ENCODE measurements at places on chromosomes 2 and 18.

GRCh38 chr18:2847317-2848246, 776 bp downstream of the EMILIN2 start:
- DNase-seq = peak; percentile 14

- DNase-seq = no peak
Observed at GRCh38 chr2:118112771-118113334, 24.6 kb downstream of the INSIG2 start.

DNA sequence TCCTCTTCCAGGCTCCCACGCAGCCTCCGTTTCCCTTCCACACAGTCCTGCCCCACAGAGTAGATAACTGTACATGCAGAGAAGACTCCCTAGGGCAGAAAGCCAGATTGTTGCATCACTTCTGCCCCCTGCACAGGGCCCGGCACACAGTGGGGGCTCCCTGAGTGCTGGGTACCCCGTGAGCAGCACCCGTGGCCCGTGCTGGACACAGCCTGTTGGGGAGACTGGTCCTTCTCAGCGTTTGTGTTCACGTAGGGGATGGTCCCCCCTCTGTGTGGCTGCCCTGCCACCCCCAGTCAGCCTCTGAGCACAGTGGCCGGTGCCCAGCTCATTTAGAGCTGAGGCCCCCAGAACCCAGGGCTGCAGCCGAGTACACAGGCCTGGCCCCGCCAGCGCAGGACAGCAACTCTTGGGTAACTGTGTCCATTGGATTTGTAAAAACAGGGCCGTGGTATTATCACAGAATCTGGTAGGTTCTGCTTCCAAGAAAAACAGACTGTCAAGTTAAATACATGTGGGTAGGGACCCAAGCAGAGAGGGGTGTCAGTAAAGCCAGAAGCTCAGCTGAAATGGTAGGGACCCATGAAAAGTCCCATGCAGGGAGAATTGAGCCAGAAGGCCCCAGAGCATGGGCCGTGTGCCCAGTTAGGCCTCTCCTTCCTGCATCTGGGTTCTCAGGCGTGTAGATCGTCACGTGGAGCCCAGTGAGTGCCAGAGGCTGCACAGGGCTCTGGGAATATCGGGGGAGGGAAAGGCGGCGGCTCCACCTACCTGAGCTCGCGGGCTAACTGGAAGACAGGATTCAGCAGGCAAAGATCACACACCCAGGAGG, 257.3 kb downstream of the ATAD2B start:
- no peak for DNase-seq

DNA sequence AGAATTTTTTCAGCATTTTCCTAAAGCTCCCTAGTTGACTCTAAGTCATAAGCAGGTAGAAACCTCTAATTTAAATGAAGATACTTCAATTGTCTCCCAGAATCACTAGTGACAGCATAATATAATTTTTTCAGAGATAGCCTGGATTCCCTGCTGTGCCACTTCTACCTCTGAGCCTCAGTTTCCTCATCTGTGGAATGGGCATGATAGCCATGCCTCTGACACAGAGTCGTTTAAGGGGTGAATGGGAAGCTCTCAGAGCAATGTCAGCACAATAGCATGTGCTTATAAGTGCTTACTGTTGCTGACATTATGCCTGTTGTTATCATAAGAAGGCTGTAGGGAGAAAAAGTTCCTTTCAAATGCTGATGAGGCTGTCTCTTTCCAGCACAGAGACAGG, 48.0 kb downstream of the SFXN5 start:
- no peak for DNase-seq

DNA sequence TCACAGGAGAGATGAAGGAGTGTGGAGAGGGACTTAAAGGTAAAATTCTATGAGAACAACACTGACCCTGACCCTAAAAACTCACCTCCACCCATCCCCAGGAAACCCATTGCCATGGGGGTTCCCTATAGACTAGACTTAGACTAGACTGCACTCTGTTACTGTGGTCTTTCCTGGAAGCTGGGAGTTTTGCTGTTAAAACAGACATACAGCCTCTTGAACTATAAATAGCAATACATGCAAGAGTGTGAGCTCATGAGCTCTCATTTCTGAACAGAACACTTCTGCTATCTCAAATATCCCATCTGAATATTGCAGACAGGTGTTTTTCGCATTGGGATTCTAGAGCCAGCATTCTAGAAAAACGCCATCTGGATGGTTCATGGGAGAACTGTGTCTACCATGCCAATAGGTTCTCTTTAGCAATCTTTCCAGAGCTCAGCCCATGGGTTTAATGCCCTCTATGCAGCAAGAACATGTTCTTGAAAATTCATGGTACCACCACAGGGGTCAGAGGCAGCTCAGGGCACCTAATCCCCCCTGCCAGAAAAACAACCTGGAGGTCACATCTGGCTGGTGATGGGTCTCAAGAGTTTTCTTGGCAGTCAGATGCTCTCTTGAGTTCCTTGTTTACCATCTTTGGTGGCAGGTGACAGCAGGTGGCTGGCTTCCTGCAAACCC, 51.9 kb downstream of the SLC14A2 start:
- DNase-seq = no peak

GRCh38 chr2:74290466-74291217, 52.6 kb downstream of the SLC4A5 start:
- DNase-seq = peak; percentile 26

DNA sequence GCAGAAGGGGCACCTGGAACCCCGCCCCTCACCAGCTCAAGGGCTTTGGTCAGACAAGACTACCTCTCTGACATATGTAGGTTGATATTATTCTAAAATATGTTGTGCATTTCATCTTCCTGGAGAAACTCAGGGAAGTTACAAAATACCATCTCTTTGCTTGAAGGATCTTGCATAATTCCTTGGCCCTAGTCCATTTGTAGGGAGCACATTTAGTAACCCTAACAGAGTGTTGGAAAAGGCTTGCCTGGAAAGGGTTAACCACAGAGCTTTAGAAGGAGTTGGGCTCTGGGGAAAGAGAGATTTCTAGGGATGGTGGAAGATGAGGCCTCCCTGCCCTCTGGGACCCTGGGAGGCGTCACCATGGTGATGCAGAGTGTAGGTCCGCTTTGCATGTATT, 143.0 kb upstream of the SLC1A4 start:
- no peak for DNase-seq

DNA sequence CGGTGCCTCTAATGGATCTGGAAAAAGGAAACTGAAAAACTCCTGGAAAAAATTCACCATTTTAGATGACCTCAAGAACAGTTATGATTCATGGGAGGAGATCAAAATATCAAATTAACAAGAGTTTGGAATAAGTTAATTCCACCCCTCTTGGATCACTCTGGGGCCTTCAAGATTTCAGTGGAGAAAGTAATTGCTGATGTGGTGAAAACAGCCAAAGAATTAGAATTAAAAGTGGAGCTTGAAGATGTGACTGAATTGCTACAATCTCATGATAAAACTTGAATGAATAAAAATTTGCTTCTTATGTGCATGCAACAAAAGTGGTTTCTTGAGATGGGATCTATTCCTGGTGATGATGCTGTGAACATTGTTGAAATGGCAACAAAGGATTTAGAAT, 974.4 kb upstream of the GYPC start:
- DNase-seq = no peak
